ENCODE measurements at places on chromosomes 1 and 21. TPM values are rescaled to one million over a fixed set of nuclear protein-coding genes. Genes with fewer than 3 reads are reported as not detected.

GRCh38 chr1:172699111-172699510 is 40.2 kb downstream of the FASLG start:
- no peak for ATAC-seq

GRCh38 chr1:197776351-197777105 is 1.2 kb upstream of the DENND1B start:
- no peak for ATAC-seq

GRCh38 chr1:235511470-235512240 is 7.4 kb upstream of the B3GALNT2 start:
- no peak for ATAC-seq

DNA sequence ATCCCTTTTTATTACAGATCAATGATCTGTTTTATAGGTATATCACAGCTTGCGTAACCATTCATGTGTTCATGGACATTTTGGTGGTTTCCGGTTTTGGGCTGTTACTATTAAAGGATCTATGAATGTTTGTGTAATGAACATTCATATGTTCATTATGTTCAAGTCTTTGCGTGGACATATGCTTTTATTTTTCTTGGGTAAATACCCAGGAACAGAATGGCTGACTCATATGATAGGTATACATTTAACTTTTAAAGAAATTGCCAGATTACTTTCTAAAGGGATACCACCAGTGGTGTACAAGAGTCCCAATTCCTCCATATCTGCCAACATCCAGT is 73.7 kb downstream of the SPATA46 start:
- ATAC-seq = no peak

The NTPCR gene
- total RNA-seq = 29.1 TPM

The PRAMEF4 gene
- total RNA-seq = not detected
